ENCODE measurements at places on chromosomes 5 and 9. TPM values are rescaled to one million over a fixed set of nuclear protein-coding genes. Genes with fewer than 3 reads are reported as not detected.

- no peak for DNase-seq
Observed at GRCh38 chr5:143432658-143433239, 29.3 kb upstream of the NR3C1 start.

- DNase-seq: no peak
Observed at GRCh38 chr9:116096046-116096445, 57.5 kb upstream of the PAPPA start.

DNA sequence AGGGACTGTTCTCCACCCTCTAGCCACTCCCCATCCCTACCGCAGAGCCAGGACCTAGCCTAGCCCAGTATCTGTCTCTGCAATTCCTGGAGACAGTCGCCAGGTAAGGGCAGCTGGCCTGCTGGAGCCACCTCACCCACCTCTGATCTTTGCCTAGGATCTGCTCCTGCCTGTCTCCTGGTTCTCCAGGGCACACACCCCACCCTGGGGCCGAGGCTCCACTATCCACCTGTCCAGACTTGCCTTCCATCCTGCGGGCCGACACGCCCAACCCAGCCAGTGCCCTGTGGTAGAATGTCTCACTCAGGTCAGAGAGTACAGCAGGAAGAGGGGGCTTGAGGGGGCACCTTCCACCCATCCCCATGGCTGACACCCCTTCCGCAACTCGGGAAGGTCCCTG is 15.7 kb upstream of the AQP7 start:
- DNase-seq: no peak

- DNase-seq: no peak
Observed at GRCh38 chr5:63820577-63820976, 141.7 kb downstream of the HTR1A start.

DNA sequence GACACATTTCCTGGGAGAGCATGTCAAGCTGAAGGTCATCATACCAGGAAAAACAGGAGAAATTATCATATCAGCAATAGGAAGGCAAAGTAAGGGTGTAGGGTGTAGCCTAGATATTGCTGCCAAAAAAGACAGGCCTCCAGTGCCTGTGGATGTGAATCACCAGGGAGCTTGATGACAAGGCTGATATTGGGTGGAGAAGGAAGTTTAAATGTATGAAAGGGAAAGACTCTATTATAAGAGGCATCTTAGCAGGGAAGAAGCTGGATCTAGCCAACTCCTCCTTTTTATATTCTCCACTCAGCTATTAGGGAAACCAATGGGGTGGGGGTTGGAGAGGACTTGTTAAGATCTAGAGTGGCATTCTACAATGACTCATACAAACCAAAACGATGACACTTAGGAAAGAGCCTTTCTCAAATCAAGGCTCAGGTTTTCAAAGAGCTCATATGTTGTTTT is 13.4 kb upstream of the TXNDC8 start:
- no peak for DNase-seq

GRCh38 chr5:91670563-91670962 is 287.4 kb upstream of the ARRDC3 start:
- no peak for DNase-seq

DNA sequence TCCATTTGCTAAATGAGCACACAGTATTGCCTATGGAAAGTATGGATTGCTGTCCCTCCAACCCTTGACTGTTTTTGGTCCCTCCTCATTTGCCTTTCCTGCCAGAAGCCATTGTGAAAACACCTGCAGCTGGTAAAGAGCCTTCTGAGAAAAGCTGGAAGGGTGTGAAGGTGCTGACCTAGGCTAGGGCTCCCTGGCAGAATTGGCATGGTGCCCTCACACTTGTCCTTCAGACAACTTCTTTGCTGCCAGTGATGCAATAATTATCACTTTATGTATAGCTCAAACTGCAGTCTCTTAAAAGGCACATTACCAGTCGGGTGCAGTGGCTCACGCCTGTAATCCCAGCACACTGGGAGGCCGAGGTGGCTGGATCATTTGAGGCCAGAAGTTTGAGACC is 4.2 kb downstream of the TXNDC15 start:
- DNase-seq: no peak

- DNase-seq: no peak
Observed at GRCh38 chr9:17802249-17802857, 223.5 kb downstream of the SH3GL2 start.

DNA sequence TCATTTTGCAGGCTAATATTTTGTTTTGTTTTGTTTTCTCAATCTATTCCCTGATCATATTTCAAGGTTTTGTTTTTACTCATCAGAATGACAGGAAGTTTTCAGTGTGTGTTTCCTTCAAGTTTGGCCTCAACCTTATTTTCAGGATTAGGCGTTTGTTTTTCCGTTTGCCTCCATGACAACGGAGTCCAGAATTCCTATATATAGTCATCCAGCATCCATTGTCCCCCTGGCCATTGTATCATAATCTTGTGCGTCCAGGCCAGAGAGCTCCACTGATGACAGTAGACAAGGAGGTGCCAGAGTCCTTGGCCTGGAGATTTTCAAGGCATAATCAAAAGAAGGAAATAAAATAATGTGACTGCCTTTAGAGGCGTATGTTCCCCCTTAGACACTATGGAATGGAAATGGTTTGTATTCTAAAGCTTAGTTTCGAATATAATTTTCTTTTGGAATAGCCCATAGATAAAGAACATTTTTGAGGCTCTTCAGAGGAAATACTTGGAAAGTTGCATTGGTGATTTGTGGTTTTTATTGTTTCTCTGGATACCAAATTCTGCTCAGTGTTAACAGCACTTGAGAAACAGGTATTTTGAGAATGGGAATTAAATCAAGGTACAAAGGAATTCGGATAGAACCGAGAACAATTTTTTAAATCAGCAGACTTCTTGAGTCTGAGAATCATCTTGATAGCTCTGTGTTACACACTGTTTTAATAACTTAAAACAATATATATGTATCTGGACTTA is 99.8 kb downstream of the ZNF462 start:
- DNase-seq: no peak

DNA sequence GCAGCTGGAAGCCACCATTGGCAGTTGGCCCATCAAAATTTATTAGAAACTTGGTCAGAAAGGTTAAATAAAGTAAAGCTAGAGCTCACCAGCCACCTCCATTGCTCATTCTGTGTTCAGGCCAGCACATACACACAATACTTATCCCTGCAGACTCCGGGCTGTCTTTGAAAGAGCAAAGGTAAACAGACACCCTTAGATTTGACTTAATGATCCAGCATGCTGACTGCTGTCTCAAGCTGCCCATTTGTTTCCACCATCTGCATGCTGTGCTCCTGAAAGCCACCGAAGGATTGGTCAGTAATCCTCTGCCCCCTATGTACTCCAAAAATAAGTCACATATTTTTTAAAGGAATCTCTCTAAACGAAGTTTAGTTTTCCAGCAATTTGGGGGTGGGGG is 1059.8 kb upstream of the DMAC1 start:
- DNase-seq: no peak

AQP7 gene
- 0.31 TPM for total RNA-seq

All from T-helper 17 cell (primary cell).